ENCODE measurements at places on chromosomes 6 and 20.

DNA sequence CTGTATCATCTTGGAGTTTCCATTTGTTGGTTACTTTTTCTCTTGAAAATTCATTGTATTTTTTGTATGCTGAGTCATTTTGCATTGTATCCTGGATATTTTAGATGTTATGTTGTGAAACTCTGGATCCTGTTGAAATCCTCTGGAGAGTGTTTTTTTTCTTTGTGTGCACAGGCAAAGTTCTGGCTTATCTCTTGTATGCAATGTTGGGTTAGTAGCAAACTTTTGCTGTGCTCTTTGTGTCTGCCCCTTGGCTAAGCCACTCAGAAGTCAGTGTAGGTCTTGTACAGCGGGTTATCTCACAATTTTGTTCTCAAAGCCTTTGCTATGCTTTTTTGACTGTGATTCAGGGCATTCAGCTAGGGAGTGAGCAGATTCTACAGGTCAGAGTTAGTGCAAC lies 29.1 kb upstream of the LMBRD1 start:
- no peak for DNase-seq

DNA sequence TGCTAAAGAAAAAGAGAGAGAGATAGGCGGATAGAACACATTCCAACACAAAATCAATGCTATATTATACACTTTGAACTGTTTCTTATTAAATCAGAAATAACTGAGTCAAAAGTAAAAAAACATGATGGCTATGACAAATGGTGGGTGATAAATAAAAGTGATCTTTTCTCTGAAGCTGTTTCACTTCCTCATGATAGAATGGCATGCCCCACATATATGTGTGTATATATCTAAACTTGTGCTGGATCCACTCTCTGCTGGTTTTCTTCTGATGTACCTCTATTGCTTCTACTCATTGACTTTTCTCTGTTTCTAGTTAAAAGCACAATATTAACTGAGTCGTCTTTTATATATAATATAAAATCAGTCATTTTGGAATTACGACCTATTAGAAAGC lies 429.9 kb downstream of the PKHD1 start:
- no peak for DNase-seq

- DNase-seq = no peak
Observed at GRCh38 chr6:90967471-90967870, 380.6 kb upstream of the MAP3K7 start.

- no peak for DNase-seq
Observed at GRCh38 chr6:170093658-170094596, 197.0 kb downstream of the DLL1 start.

DNA sequence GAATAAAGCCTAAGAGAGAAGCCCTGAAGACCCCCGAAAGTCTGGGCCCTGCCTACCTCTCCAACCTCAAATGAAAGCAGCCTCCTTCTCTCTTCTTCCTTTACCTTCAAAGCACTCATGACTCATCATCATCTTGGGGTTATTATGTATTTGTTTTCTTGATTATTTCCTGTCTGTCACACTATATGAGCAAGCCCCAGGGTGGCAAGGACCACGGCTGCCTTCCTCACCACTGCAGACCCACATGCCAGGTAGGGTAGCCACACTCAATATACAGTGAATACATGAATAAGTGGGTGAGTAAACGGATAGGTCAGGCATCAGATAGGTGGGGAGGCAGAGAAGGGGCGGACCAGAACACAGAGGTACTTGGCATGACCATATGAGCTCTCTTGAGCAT lies 8.8 kb downstream of the WFDC3 start:
- DNase-seq = no peak

DNA sequence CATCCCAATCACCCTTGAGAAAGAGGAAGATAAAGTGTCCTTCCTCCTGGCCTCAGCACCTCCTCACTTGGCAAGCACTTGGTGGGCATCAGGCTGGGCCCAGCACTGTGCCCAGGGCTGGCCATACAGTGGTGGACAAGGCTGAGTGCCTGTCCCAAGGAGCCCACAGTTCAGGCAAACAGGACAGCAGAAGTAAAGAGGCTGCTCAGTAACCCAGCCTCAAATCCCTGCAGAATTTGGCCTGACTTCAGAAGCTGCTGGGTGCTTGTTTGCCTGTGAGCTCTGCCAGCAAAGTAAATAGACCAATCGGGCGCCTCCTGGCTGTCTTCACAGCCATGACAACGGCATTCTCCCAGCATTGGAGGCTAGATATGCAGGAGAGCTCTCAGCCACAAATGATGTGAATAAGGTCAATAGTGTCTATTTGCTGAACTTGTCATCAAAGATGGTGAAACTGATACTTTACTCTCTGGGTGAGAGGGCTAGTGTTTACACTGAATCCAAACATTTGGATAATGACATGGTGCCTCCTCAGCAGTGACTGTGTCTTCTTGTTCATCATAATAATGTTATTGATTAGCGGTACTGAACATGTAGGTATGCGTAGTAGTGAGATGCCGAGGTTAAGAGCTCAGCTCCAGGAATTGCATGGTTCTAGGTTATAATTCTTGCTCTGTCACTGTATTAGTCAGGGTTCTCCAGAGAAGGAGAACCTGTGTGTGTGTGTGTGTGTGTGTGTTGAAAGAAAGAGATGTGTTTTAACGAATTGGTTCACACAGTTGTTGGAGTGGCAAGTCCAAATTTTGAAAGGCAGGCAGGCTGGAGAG lies 36.9 kb upstream of the FANCE start:
- peak; percentile 63 for DNase-seq

GRCh38 chr20:48841196-48841874 lies 13.5 kb upstream of the PREX1 start:
- DNase-seq = no peak

- DNase-seq = no peak
Observed at GRCh38 chr6:84910906-84911607, 146.7 kb upstream of the TBX18 start.

- no peak for DNase-seq
Observed at GRCh38 chr20:32642257-32643046, 31.3 kb downstream of the C20orf203 start.

GRCh38 chr6:135438907-135439535 lies 58.5 kb downstream of the AHI1 start:
- DNase-seq = peak; percentile 20

DNA sequence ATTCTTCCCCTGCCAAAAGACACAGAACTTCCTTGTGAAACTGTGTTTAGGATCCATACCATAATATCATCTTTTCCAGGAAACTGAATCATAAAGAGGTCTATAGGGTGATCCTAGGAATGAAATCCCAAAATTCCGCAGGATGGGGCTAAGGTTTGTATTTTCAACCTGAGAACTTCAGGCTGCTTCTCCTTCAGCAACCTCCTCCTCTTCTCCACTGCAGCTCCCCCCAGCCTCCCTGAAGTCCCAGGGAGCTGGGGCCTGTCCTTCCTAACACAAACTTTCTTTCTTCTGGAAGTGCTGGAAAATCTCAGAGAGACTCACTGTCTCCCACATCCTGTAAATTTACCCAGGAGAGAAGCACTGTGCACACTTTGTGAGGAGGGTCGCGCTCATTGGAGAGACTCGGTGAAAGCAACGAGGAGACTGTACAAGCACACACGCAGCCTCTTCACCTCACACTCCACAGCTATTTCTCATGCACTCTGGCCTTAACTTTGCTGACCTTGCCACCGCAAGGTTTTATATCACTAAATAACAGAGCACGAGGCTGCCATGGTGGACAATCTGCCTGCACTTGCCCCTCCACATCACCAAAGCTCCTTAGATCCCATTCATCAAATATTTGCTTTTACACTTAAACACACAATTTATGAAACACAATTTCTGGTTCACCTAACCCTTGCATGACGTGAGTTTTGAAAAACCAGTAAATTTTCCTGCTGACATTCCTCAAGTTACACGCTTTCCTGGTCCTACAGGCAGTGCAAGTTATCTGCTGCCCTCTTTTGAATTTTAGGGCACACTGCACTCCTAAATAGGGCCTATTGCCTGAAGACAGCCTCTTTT lies 14.3 kb downstream of the ID4 start:
- DNase-seq = peak; percentile 79

GRCh38 chr6:97901531-97901930 lies 618.5 kb upstream of the MMS22L start:
- no peak for DNase-seq

- DNase-seq = no peak
Observed at GRCh38 chr20:62511915-62512610, 36.3 kb upstream of the GATA5 start.

DNA sequence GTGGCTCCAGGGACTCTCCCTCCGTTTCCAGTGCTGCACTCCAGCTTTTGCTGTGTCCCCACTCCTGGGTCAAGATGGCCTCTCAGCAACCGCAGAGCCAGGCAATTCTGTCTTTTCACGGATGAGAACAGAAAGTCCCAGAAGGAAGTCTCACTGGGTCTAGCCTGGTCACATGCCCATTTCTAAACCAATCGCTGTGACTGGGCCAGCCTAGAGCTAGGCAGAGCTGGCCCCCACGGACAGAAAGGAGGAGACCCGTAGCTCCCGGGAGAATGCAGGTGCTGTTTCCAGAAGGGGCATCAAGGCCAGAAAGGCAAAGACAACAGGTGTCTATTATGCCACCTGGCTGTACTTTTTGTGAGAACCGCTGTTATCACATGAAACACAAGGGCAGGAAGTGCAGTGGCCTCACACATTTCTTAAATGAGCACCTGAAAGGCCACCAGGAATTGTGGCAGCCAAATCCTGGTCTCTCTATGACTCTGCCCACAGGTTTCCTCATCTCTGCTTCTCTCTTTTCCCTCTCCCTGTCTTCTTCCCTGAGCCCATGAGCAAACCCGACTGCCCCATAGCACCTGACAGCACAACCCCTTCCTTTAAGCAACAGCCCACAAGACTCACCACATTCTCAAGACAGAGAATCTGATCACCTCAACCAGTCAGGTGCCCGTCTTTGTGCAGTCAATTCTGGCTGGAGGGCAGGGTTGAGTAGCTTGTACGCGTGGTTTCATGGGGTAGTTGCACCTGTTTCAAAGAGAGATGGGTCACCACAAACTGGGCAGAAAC lies 37.1 kb upstream of the B4GALT5 start:
- no peak for DNase-seq

DNA sequence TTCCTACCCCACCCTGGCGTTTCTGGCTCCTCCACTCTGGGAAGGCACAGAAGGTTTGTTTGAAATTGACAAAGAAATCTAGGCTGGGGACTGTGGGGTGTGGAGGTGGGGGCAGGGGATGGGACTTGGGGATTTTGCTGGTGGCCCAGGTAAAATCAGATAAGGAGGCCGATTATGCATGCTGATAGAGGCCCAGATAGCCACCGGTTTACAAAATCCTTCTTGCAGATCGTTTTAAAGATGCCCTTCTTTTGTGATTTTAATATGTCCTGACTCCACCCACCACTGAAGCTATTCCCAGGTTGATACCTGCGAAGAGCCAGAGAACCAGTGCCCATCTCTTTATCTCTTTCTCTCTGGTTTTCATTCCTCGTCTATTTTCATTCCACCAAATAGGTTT lies 104.9 kb downstream of the TFAP2C start:
- DNase-seq = no peak

GRCh38 chr6:40901322-40902055 lies 137.5 kb downstream of the UNC5CL start:
- no peak for DNase-seq

DNA sequence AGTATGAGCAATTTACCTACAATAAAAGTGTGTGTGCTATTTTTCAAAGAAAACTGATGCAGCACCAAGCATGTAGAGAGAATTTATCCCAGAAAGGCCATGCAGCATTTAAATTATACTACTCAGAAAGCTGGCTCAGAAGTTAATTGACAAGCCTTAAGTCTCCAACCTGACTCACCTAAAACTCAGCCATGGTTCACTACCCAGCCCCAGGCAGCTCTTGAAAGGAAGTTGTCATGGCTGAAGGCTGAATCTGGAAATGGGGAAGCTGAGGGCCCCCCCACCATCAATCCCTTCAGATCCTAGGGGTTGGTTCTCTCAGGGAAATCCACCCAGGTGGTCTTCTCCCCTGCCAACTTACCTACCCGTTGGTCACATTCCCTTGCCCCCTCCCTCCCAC lies 19.7 kb downstream of the PPIL6 start:
- no peak for DNase-seq

GRCh38 chr20:32858189-32858588 lies 534 bp upstream of the EFCAB8 start:
- DNase-seq = no peak

DNA sequence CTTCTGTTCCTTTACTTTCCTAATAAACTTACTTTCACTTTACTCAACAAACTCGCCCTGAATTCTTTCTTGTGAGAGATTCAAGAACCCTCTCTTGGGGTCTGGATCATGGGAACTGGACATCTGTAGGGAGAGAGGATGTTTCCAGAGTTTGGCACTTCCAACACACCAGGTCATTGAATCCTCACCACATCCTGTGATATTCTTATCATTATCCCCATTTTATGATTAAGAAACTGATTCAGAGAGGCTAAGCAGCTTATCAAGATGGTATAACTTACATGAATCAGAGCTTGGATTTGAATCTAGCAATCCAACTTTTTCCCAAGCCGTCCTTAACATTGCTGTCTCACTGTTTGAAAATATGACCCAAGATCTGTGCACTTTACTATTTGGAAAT lies 15.5 kb downstream of the PPIL6 start:
- DNase-seq = no peak

- no peak for DNase-seq
Observed at GRCh38 chr6:40721271-40721952, 134.2 kb upstream of the LRFN2 start.

- no peak for DNase-seq
Observed at GRCh38 chr20:62656197-62656918, 14.1 kb downstream of the SLCO4A1 start.

DNA sequence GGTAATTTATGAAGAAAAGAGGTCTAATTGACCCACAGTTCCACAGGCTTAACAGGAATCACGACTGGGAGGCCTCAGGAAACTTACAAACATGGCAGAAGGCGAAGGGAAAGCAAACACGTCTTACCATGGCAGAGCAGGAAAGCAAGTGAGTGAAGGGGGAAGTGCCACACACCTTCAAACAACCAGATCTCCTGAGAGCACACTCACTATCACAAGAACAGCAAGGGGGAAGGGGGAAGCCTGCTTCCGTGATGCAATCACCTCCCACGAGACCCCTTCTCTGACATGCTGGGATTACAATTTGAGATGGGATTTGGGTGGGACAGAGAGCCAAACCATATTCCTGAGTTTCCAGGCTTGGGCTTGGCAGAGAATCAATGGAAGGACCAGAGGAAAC lies 124.1 kb upstream of the RAB32 start:
- no peak for DNase-seq

DNA sequence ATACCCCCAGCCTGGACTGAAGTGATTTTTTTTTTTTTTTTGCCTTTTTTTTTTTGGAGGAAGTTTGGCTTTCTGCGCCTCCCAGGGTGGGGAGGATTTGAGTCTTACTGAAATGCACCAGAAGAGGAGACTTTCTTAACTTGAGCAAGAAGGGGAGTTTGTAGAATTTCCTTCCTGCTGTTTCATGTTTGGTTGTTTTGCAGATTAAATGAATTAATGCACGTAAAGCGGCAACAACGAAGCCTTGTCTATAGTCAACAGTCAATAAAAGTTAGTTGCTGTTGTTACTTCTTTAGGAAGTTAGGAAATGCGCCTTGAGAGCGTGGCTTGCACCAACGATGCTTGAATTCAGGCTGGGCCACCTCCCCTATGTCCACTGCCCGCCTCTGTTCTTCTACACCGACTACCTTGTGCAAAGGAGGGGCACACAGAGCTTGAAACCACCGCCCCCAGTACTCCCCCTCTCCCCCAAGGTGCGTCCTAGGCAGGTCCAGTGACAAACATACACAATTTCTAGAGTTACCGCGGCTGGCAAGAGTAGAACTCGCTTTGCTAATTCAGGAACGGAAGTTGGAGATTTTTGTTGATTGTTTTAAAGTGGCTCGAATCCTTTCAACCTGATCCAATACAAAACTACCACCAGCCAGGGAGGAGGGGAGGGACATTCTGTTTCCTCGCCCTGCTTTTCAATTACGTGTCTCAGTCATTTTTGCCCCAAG lies 830 bp upstream of the CYP24A1 start:
- no peak for DNase-seq

GRCh38 chr6:37007340-37008043 lies 2.0 kb downstream of the FGD2 start:
- no peak for DNase-seq

Data from HEK293T (cell line).